Thyroid gland (tissue), 4 donors: ENCODE measurements at places on chromosomes 11 and 22. TPM values are rescaled to one million over a fixed set of nuclear protein-coding genes. Genes with fewer than 3 reads are reported as not detected.

Gene DEUP1
- not detected for total RNA-seq

Gene F2
- total RNA-seq = not detected

Gene GLB1L2
- 21.4 TPM for total RNA-seq

Gene AMOTL1
- total RNA-seq = 34.1 TPM

Gene HOATZ
- total RNA-seq = not detected

Gene GDPD5
- total RNA-seq = 5.6 TPM

Gene ME3
- total RNA-seq = 44.8 TPM

Gene UBQLN3
- total RNA-seq = 1.6 TPM

Gene OR6A2
- total RNA-seq = 0.44 TPM

Gene FJX1
- 5.9 TPM for total RNA-seq

Gene NAALAD2
- 1.7 TPM for total RNA-seq

Gene SLC17A6
- not detected for total RNA-seq

Gene DNAJB7
- total RNA-seq = 0.44 TPM

Gene NXPE1
- not detected for total RNA-seq

Gene ADM
- total RNA-seq = 20.0 TPM

Gene APOL4
- total RNA-seq = 5.8 TPM

Gene ROM1
- 4.7 TPM for total RNA-seq

Gene TMEM151A
- total RNA-seq = 1.1 TPM

Gene OR10S1
- not detected for total RNA-seq

Gene C11orf97
- not detected for total RNA-seq

Gene FADD
- total RNA-seq = 18.1 TPM

Gene TESMIN
- 10.6 TPM for total RNA-seq

Gene ISX
- not detected for total RNA-seq
